Colonic mucosa (tissue), 4 donors: ENCODE measurements at places on chromosomes 5 and 9. TPM values are rescaled to one million over a fixed set of nuclear protein-coding genes. Genes with fewer than 3 reads are reported as not detected.

DNA sequence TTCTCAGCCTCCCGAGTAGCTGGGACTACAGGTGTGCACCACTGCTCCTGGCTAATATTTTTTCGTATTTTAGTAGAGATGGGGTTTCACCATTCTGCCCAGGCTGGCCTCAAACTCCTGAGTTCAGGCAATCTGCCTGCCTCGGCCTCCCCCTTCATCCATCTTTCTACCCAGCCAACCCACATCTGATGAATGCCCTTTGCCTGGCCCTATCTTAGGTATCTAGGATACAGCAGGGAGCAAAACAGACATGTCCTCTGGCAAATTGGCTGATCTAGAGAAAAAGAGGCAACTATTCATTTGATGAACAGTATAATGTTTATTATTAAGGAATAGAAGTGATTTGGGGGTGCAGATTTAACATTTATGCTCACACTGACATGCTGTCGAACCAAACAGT lies 123.0 kb downstream of the TRIO start:
- DNase-seq = no peak

GRCh38 chr5:150557509-150557872 lies 49.6 kb downstream of the NDST1 start:
- no peak for DNase-seq

DNA sequence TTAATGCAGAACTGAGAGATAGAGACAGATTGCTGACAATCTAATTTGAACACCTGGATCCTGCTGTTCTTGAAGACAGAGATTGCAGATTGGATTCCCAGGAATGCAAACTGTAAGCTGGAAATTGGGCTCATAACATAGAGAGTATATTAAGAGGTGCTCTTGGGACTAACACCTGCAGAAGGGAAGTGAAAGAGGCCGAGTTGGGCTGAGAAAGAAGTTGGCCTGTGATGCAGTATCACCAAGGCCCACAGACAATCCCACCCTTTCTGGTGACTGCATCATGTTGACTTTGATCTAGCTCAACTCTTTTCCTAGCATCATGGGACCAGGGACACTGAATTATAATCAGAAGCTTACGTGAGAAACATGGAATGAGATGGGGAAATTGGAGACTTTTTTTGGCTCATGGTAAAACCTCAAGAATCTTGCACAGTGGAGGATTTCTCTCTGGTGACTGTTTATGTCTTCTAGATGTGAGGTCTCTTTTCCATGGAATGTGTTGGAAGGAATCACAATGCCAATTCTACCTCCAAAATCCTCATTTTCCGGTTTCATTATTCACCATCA lies 36.5 kb upstream of the NUDT12 start:
- DNase-seq = no peak

GRCh38 chr5:10768328-10768899 lies 7.4 kb upstream of the DAP start:
- DNase-seq = no peak

GRCh38 chr5:163505368-163506094 lies at the start of gene MAT2B:
TSS of gene MAT2B (plus strand) at chr5:163505619. CDS start at chr5:163505687, 68 bp downstream.
- DNase-seq = peak; percentile 96

DNA sequence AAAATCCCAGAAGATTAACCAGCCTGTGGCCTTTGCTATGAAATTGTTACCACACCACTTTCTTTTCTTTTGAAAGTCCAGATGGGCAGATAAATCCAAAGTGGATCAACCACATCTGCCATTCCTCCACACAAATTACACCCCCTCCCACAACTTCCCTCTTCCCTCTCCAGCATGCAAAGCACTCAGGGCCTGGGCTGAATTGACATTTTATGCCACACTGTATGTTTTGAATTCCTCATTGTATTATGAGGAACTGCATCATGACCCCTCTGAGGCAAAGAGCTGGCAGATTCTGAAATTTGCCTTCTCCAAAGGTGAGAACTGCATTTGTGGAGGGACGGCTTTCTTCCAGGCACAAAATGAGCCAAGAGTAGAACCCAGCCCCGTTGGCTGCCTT lies 589.2 kb upstream of the KLF4 start:
- DNase-seq = no peak

GRCh38 chr5:67934976-67935375 lies 280.6 kb upstream of the PIK3R1 start:
- no peak for DNase-seq

- DNase-seq = no peak
These were observed 582.6 kb upstream of the TLE4 start for GRCh38 chr9:78989031-78989658.

The MSX2 gene
- 0.17 TPM for total RNA-seq

The HTR4 gene
- total RNA-seq = 8.9 TPM
